T47D (cell line): ENCODE measurements at places on chromosomes 12 and 14.

DNA sequence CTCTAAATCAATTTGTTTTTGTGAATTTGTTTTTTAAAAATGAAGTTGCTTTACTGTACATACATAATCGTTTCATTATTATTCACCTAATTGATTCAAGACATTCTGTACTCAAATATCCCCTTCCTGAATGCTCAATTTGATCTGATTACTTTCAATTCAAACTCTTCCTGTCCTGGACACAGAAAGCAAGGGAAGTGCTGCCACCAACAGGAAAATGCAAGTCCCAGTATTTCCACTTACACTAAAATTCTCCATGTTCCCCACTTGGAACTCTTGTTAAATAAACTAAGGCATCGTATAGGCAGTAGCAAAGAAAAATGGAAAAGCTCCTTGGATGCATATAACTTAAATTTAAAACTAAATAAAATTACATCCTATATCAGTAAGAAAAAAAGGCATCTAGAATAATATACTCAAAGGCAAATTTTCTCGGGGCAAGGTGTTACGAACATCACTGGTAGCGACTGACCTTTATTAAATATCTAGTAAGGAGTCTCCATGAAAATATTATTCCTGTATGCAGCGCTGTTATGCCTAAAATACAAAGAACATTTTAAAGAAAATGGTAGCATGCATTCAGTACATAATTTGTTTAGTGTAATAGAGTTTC is 72.0 kb upstream of the DBX2 start:
- no peak for DNase-seq

DNA sequence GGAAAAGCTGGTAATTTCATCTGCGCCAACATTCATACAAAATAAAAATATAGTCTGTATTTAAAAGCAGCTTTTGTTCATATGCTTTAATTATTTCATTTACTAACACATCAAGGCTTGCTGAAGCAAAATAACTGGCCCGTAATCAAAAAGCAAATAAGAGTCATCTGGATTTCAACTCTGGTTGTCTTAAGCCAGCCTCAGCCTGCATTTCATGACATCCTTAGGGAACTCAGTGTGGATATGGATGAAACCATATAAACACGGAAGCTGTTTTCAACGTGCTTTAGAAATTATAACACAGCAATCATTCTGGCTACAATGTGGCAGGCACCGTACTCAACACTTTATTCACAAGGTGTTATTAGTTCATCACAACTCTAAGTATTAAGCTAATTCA is 852 bp downstream of the COX16 start:
- no peak for DNase-seq

DNA sequence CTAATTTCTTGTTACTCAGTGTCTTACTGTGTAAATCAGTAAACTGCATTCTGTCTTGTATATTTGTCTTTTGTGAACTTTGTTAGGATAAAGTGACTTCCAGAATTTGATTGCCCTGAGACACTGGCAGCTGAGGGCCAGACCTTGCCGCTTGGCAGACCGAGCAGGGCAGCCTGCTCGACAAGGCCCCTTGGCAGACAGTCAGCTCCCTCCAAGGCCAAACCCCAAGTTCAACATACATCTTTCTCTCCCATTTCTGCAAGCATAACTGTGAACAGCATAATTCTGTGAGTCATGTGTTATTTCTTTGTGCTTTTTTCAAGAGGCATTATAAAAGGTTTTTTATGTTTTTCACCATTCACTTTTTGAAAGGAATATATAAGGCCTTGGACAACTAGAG is 39.2 kb upstream of the BMAL2 start:
- DNase-seq = no peak

GRCh38 chr14:45793081-45793480 is 540.1 kb upstream of the MIS18BP1 start:
- no peak for DNase-seq

DNA sequence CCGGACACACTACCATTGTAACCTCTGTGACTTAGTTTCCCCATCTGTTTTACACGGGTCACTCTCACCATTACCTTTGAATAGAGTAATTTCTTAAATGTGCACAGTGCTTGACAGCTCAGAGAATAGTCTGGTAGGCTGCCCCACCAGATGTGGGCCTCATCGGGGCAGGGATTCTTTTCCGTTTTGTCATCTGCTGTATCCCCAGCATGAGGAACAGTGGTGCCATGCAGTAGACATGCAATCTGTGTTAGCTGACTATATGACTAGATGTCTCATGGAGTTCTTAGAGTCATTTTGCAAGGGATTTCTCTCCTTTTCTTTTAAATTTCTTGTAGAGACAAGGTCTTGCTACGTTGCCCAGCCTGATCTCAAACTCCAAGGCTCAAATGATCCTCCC is 44.9 kb upstream of the PLEKHG3 start:
- no peak for DNase-seq

- DNase-seq = no peak
Measured at GRCh38 chr14:71996610-71997009, 64.4 kb downstream of the RGS6 start.

- no peak for DNase-seq
Measured at GRCh38 chr14:72792051-72792788, 101.7 kb downstream of the DPF3 start.

GRCh38 chr12:106522708-106523107 is 60.1 kb upstream of the RFX4 start:
- no peak for DNase-seq

GRCh38 chr14:75022655-75023054 is 19.9 kb downstream of the EIF2B2 start:
- DNase-seq = peak; percentile 47

DNA sequence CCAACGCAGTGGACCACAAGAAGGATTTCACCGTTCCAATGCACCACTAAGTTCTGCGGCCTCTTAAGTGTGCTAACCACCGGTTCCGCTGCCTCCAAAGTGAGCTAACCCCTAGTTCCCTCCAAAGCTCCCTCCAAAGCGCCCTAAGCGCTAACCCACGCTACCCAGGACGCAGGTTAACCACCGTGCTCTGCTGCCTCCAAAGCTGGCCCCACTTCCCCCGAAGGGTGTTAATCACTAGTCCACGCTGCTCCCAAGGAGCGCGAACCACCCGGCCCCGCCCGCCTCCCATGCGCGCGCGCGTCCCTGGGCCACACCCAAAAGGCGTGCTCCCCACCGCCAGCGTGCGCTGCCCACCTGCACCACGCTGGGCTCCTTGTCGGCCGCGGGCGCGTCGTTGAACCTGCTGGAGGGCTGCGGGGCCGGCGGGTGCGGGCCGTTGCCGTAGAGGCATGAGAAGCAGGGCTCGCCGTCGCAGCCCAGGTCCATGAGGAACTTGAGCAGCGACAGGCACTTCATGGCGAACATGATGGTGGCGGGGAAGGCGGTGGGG is 11.7 kb downstream of the FAM181A start:
- DNase-seq = no peak

- no peak for DNase-seq
Measured at GRCh38 chr12:59597385-59597781, 1.6 kb downstream of the SLC16A7 start.

- DNase-seq = no peak
Measured at GRCh38 chr12:80188576-80188975, 89.2 kb downstream of the OTOGL start.

DNA sequence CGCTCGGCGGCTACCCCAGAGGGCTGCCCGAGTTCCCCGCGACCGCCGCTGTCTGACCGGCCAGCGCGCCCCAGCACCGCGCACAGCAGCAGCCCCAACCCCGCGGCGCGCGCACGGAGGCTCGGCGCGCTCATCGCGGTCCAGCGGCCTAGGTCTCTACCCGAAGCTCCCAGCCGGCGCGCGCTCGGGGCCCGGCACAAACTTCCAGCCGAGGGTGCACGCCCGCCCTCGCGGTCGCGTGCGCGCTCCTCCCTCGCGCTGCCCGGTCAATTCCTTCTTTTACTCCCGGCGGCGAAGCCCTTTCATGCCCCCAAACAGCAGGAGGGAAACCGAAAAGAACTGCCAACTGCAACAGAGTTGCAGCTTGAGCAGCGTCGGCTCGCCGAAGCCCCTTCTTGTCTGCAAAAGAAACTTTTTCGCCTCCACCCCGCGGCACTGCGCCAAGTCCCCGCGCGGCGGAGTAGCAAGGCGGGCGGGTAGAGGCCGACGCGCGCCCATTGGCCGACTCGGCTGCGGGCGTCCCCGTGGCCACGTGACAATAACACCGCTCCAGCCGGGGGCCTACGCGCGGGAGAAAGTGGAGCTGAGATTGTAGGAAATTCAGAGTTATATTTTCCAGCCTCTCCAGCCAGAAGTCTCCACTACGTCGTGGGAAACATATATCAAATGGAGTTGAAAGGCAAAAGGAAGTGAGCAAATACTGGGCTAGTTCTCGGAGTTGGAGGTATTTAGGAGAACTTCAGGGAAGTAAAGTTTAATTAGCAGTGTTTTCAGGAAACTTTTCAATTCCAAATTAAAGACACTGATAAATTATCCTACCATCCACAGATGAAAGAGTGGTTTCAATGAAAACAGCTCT is at the start of gene LRIG3:
Gene LRIG3, minus strand, starts transcription at position 403 of the 859 bp plus-strand sequence. Its CDS starts 269 bp downstream, at position 134.
- DNase-seq = peak; percentile 83

DNA sequence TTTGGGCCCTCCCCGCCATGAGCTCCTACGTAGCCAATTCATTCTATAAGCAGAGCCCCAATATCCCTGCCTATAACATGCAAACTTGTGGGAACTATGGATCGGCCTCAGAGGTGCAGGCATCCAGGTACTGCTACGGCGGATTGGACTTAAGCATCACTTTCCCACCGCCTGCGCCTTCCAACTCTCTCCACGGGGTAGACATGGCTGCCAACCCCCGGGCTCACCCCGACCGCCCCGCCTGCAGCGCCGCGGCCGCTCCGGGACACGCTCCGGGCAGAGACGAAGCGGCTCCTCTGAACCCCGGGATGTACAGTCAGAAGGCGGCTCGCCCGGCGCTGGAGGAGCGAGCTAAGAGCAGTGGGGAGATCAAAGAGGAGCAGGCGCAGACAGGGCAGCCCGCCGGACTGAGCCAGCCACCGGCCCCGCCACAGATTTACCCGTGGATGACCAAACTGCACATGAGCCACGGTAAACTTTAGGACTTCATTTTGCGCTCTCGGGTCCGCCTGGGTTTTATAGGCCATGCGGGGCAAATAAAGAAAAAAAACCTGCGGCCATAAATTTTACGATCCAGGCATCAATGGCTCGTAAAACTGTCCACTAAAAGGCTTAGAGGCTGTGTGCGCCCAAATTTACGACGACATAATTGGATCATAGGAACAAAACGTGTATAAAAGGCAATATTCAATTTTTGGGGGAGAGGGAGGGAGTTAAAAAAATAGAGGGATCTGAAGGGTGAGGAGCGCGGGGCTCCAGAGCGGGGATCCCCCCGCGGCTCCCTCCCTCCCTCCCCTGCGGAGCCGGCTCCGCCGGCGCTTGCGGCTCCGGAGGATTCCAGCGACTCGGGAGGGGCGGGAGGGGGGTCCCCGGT is 493 bp downstream of the HOXC5 start:
- DNase-seq = no peak

- no peak for DNase-seq
Measured at GRCh38 chr12:53843545-53843944, 91.8 kb upstream of the CISTR start.
